ENCODE measurements at places on chromosomes 1 and 21. TPM values are rescaled to one million over a fixed set of nuclear protein-coding genes. Genes with fewer than 3 reads are reported as not detected.

- peak overlapping the region; percentile 27 for H3K4me3 ChIP-seq
- H3K4me1 ChIP-seq, result peaks cover 64% of the 10 kb centered on the region
- H3K36me3 ChIP-seq, result no peaks in the 10 kb centered on the region
- peak overlapping the region; percentile 98 for H3K27ac ChIP-seq
Measured at GRCh38 chr1:93615582-93616150, 66.0 kb downstream of the BCAR3 start.

- H3K36me3 ChIP-seq, result peaks cover 2% of the 10 kb centered on the region
- no peaks in the 10 kb centered on the region for H3K4me1 ChIP-seq
- no peaks in the 10 kb centered on the region for H3K27me3 ChIP-seq
- no peak overlapping the region for H3K4me3 ChIP-seq
- no peak for DNase-seq
Measured at GRCh38 chr1:71587961-71588360, 507.1 kb upstream of the ZRANB2 start.

DNA sequence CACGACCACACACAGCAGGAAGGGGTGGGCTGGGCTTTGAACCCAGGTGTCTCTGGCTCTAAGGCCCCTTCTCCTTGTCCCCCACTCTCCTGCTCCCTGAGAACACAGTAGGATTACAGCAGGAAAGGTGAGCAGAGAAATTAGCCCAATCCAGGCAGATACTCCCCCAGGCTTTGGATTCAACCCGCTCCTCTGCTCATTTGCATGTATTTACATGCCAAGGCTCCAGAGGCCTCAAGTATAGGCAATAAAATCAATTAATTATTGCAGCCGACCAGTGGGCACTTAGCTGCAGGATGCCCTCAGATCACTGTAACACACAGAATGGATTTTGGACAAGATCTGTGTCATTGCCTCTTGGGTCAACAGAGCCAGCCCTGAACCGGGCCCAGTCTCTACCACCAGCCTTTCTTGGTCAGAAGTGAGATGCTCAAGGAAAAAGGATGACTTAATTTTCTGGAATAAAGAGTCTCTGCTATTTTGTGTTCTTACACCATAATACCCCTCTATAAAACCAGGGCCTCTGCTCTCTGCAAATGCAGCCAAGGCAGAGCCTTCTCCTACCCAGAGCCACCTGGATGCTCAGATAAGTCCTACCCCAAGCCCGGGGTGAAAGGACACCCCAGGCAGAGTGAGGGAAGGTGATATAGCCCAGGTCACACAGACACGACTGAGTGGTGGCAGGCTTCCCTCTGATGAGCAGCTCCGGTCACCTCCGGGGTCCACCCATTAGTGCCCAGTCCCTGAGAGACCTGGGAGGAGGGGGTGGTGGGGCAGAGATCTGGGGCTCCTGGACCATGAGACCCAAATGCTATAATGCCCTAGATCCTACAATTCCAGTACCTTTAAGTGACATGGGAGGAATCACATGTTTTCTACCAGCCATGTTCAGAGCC, 28.9 kb downstream of the MATN1 start:
- H3K4me1 ChIP-seq, result peaks cover 3% of the 10 kb centered on the region
- no peak overlapping the region for H3K4me3 ChIP-seq
- no peak overlapping the region for H3K27ac ChIP-seq
- H3K36me3 ChIP-seq, result no peaks in the 10 kb centered on the region

- no peaks in the 10 kb centered on the region for H3K27me3 ChIP-seq
- peak overlapping the region; percentile 65 for H3K27ac ChIP-seq
- H3K36me3 ChIP-seq, result peaks cover 63% of the 10 kb centered on the region
- DNase-seq, result peak; percentile 88
Measured at GRCh38 chr1:145846201-145846612, 777 bp downstream of the NUDT17 start.

- H3K4me1 ChIP-seq, result no peaks in the 10 kb centered on the region
- DNase-seq, result no peak
- H3K27me3 ChIP-seq, result no peaks in the 10 kb centered on the region
- no peak overlapping the region for H3K4me3 ChIP-seq
Measured at GRCh38 chr1:6129313-6129712, 50.8 kb downstream of the CHD5 start.

DNA sequence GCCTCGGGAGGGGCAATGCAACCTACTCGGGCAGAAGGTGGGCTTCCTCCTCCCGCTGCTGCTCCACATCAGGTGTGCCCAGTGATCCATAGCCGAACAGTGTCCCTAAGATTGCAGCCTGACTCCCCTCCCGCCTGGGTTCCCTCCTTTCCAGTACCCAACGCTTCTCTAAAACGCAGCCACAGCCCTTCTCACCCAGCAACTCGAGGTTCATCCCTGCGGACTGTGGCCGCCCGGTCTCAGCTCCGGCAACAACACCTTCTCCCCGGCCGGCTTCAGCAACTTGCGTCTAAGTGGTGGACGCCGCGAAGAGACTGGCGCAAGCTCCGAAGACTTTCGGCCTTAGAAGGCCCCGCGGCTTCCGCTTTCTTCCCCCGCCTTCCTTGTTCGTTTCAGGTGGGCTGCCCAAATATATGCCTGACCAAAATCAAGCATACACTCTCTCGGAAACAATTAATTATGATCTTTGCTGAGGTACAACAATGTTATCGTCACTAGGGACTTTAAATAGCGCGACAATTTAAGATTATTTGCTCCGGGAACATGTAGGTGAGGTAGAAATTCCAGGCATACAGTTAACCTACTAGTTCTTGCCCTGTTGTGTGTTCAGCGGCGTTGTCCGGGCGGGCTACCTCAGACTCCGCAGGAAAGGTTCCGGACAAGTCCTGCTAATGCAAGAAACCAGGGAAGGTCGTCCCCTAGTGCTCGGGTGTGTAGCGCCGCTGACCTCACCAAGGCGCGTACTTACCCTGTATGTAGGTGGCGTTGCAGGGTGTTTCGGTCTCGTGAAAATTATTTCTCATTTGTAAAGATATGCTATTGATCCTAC, at the start of gene RBBP5:
TSS of gene RBBP5 (minus strand) at position 319 of the 829 bp plus-strand sequence. CDS start at position 214, 105 bp downstream.
- DNase-seq, result peak; percentile 95
- H3K27ac ChIP-seq, result peak within 1 kb of the TSS; percentile 97
- no peaks in the 10 kb centered on the region for H3K27me3 ChIP-seq

DNA sequence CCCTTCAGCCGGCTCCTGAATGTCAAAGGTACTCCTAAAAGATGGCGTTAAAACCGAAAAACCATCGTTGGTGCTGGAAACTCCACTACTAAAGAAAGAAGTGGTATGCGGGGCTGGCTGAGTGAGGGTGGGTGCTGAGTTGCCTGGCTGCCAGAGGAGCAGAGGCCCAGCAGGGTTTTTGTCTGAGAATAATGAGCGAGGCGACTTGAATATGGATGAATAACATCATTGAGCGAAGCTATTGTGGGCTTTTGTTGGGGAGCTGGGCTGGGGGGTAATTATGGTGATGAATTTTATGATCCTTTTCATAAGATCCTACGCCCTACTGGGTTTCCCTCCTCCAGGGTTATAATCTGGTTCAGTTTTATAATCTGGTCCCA, 2.0 kb downstream of the PDPN start:
- H3K36me3 ChIP-seq, result no peaks in the 10 kb centered on the region
- no peak overlapping the region for H3K4me3 ChIP-seq
- no peak for DNase-seq

- H3K27ac ChIP-seq, result peak overlapping the region; percentile 52
- H3K36me3 ChIP-seq, result no peaks in the 10 kb centered on the region
- no peak overlapping the region for H3K4me3 ChIP-seq
- peak; percentile 25 for DNase-seq
Measured at GRCh38 chr1:235077163-235077540, 51.5 kb downstream of the TOMM20 start.

- H3K4me3 ChIP-seq, result no peak overlapping the region
- H3K27ac ChIP-seq, result no peak overlapping the region
- H3K36me3 ChIP-seq, result peaks cover 27% of the 10 kb centered on the region
- peak; percentile 18 for DNase-seq
- no peaks in the 10 kb centered on the region for H3K27me3 ChIP-seq
- no peaks in the 10 kb centered on the region for H3K4me1 ChIP-seq
Measured at GRCh38 chr1:224317383-224318045, 12.5 kb downstream of the NVL start.

DNA sequence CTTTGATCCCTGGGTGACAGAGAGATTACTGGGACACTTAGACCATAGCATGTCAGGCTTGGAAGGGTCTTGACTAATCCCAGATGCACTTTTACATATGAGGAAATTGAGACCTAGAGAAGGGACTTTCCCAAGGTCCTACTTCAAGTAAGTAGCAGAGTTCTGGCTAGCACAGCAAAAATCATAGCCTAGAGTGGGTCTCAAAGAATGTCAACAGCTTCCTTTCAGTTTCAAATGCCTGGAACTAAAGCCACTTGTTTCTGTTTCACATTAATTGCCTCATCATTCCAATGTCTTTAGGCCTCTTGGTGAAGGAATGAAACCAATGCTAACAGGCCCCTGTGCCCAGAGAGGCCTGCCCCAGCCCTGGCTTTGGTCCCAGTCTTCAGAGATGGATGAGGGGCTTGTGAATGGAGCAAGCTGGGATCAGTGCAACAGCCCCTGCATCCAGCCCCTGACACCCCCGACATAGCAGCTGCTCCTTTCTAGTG, 26.6 kb downstream of the ATF3 start:
- H3K4me3 ChIP-seq, result no peak overlapping the region
- no peaks in the 10 kb centered on the region for H3K27me3 ChIP-seq
- peaks cover 41% of the 10 kb centered on the region for H3K4me1 ChIP-seq

DNA sequence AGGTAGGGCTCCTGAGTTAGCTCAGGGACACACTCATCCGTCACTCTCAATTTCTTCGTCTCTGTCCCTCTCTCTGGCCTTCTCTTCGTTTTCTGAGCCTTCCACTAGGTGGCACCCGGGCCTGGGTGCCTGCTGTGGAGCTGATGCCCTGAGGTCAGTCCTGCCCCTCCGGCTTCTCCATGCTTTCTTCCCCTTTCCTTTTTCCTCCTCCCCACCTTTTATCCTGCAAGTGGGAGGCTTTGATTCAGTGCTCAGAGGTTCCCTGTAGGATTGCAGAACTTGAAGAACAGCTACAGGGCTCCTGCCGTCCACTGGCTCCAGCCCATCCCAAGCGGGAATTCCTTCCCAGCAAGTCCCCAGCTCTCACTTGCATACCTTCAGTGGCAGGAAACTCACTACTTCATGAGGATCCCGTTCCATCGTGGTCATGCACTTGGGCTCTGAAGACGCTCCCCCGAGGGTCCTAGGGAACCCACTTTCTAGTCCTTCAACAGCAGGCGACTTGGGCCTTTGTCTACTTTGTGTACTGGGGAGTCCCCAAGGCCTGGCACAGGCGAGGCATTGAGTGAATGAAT, 45.6 kb downstream of the SRRM1 start:
- no peak overlapping the region for H3K27ac ChIP-seq
- H3K36me3 ChIP-seq, result no peaks in the 10 kb centered on the region
- DNase-seq, result peak; percentile 91
- H3K4me1 ChIP-seq, result peaks cover 13% of the 10 kb centered on the region

Gene ALX3
- total RNA-seq, result not detected

Gene HRNR
- not detected for total RNA-seq

Gene VWA1
- 4.3 TPM for total RNA-seq

Gene C1orf21
- total RNA-seq, result 17.0 TPM

Gene RHEX
- not detected for total RNA-seq

Data from osteoblast (primary cell).